ENCODE measurements at places on chromosomes 7 and 10. TPM values are rescaled to one million over a fixed set of nuclear protein-coding genes. Genes with fewer than 3 reads are reported as not detected.
A peak's percentile ranks its signal among the peaks of the same experiment; 100 is the strongest.

TFPI2 gene
- total RNA-seq = 1.8 TPM

DNA sequence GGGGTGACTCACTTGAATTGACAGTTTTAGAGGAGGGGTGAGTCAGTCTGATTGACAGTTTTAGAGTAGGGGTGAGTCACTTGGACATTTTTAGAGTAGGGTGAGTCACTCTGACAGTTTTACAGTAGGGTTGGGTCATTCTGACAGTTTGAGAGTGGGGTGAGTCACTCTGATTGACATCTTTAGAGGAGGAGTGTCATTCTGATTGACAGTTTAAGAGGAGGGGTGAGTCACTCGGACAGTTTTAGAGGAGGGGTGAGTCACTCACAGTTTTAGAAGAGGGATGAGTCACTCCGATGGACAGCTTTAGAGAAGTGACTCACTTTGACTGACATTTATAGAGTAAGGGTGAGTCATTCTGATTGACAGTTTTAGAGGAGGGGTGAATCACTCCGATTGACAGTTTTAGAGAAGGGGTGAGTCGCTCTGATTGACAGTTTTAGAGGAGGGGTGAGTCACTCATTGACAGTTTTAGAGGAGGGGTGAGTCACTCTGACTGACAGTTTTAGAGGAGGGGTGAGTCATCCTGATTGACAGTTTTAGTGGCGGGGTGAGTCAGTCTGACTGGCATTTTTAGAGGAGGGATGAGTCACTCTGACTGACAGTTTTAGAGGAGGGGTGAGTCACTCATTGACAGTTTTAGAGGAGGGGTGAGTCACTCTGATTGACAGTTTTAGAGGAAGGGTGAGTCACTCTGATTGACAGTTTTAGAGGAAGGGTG lies 595.9 kb downstream of the DNAJB6 start:
- no peak for DNase-seq

EN2 gene
- total RNA-seq = 1.6 TPM

DNA sequence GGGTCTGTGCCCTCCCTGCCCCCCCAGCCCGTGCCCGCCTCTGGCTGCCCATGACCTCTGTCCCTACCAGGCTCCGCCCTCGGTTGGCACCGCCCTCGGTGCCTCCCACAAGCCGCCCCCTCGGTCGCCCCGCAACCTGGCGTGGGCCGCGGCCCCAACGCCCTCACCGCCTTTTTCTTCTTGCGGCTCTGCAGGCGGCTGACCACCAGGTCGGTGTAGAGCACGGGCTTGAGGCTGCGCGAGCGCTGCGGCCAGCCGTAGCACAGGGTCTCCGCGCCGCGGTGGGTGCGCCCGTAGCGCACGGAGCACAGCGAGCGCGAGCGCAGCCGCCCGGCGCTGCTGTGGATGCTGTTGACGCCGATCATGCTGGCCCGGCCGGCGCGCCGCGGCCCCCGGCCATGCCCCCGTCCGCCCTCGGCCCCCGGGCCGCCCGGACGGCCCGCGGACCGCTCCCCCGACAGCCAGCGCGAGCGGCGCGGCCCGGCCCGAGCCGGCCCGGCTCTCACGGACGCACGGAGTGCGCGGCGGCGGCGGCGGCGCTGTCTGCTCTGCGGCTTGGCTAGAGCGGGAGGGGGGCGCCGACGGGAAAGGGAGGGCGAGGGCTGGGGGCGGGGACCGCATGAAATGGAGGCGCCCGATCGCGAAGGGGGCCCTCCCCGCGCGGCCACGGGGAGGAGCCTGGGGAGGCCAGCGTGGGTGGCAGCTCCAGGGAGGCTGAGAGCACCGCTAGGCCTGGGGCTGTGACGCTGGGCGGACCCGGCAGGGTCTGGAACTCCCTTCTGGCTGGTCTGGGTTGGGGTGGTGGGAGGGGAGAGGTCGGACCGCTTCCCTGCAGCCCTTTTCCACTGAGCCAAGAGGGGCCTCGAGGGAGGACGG lies 9.6 kb downstream of the PSD start:
- DNase-seq = peak; percentile 69

CDK6 gene
- 22.8 TPM for total RNA-seq

GRCh38 chr7:121336579-121336978 lies 7.8 kb downstream of the WNT16 start:
- DNase-seq = no peak

DNA sequence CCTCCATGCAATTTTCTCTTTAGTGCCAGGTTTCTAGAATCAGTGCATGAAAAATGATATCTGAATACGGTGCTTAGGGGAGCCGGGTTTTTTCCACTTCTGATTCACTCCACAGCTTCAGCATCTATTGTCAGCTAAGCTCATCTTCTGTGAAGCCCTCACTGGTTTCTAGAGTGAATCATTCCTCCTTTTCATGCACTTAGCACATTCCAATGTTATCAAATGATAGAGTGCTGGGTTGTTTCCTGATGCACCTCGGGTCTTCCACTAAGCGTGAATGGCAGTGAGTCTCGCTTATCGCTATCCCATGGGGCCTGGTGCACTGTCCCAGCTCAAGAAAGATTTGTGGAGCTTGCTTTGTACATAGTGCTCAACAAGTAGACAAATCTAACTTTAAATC lies 170.9 kb upstream of the RHEB start:
- no peak for DNase-seq

GRCh38 chr10:35778306-35778705 lies 136.2 kb upstream of the FZD8 start:
- DNase-seq = no peak

Measured in testis (tissue), 5 donors.